ENCODE measurements at places on chromosomes 11 and 22. TPM values are rescaled to one million over a fixed set of nuclear protein-coding genes. Genes with fewer than 3 reads are reported as not detected.

The SCGB1A1 gene
- not detected for total RNA-seq

The KBTBD4 gene
- total RNA-seq, result 16.3 TPM

The LRRC56 gene
- 2.2 TPM for total RNA-seq

The XKR3 gene
- not detected for total RNA-seq

The CCDC87 gene
- 0.29 TPM for total RNA-seq

The FOLR2 gene
- total RNA-seq, result not detected

The IL17RA gene
- total RNA-seq, result 23.6 TPM

The KCNK4 gene
- total RNA-seq, result 0.29 TPM

The NXPE4 gene
- total RNA-seq, result not detected

All from activated T-helper 1 cell treated with anti-CD3 and anti-CD28 coated beads, Interleukin-12 subunit alpha, Interleukin-12 subunit beta, Interleukin-2, Interleukin-4 antibody, amounts not matched to agents 30 ng/mL and 10 ng/mL and 1 ng/mL, durations not matched to agents 14 hours and 24 hours and 36 hours (primary cell).